ENCODE measurements at places on chromosomes 12 and 14.

DNA sequence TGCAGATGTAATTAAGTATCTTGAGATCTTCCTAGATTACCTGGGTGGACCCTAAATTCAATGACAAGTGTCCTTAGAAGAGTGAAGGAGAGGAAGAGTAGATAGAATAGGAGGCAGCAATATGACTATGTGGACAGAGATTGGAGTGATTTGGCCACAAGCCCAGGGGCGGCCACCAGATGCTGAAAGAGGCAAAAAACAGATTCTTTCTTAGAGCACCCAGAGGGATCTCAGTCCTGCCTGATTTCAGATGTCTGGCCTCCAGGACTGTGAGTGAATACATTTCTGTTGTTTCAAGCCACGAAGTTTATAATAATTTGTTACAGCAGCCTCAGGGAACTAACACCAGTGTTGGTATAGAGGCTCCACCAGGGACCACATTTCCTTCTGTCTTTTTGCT, 67.3 kb downstream of the DACT1 start:
- no peak for DNase-seq

GRCh38 chr14:49770212-49770817, 2.4 kb downstream of the KLHDC2 start:
- DNase-seq: no peak

- no peak for DNase-seq
These were observed at the start of gene PRB3 for GRCh38 chr12:11269607-11270006. TSS of gene PRB3 (minus strand) at chr12:11269707. CDS start at chr12:11269669, 38 bp downstream.

- DNase-seq: no peak
These were observed 153.3 kb downstream of the NTF3 start for GRCh38 chr12:5585178-5585577.

GRCh38 chr12:62146318-62146717, 113.9 kb upstream of the USP15 start:
- DNase-seq: no peak

- no peak for DNase-seq
These were observed 488.8 kb upstream of the CCDC196 start for GRCh38 chr14:65997347-65997746.

- no peak for DNase-seq
These were observed 45.6 kb downstream of the AACS start for GRCh38 chr12:125110641-125111360.

- DNase-seq: peak; percentile 70
These were observed 101.9 kb downstream of the RIN3 start for GRCh38 chr14:92615451-92615850.

DNA sequence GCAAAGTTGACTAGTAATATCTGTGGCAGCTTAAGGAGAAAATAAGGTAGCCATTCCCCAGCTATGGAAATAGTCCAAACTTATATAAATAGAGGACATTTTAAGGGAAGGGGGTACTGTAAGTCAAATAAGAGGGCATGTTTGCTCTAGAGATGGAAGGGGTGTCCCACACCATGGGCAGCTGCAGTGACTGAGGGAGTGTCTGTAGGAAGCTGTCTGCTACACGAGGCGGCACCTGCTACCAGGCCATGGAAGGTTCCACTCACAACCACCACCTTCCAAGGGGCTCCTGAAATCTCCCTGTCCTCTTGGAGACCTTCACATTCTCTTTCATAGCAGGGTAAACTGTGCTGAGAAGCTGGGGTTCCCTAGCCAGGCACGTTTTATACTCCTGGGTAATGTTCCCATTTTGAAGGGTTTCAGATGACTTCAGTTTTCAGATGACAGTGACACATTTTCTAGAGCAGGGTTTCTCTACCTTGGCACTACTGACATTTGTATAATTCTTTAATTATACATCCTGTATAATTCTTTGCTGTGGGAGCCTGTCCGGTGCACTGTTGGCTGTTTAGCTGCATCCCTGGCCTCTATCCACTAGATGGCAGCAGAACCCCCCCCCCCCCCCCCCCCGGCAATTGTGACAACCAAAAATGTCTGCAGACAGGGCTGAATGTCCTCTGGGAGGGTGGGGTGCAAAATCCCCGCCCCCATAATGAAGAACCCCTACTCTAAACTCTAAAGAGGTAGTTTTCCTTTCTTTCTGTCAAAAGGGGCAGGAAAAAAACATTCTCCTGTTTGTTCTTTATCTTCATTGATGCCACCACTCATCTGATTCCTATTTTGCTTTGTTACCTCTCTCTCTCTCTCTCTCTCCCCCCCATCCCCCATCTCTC, 11.6 kb upstream of the SMCO2 start:
- no peak for DNase-seq

DNA sequence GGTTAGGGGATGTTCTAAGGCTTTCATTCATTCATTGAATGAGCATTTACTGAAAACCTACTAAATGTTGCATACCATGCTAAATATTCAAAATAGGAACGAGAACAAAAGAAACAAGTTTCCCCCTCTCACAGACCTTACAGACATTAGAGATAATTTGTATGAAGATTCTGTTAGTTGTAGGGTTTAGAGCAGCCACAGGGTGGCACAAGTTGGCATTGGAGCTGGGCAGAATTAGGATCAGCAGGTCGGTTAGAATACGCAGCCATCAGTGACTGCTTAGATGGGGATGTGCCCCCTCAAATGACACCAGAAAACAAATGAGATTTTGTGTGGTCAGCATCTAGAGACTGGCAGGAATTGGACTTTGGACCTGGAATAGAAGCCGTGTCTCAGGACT, 166.3 kb upstream of the DAAM1 start:
- DNase-seq: no peak

GRCh38 chr14:43418324-43418723, 1088.8 kb downstream of the FSCB start:
- DNase-seq: no peak

DNA sequence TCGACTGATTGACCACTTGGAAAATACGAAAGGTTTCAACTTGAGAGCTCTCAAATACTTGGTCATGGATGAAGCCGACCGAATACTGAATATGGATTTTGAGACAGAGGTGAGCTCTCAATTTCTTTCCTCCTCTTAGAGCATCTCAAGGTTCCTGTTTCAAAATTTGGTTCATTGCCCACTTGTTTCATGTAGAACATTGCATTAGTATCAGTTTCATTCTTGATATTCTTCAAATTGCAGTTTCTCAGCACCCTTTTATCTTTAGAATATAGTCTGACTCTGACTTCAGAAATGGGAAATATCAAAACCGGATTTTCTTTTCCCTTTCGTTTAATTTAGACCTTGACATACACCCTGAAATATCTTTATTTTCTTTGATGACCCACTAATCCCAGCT, 8.8 kb downstream of the DDX47 start:
- no peak for DNase-seq

DNA sequence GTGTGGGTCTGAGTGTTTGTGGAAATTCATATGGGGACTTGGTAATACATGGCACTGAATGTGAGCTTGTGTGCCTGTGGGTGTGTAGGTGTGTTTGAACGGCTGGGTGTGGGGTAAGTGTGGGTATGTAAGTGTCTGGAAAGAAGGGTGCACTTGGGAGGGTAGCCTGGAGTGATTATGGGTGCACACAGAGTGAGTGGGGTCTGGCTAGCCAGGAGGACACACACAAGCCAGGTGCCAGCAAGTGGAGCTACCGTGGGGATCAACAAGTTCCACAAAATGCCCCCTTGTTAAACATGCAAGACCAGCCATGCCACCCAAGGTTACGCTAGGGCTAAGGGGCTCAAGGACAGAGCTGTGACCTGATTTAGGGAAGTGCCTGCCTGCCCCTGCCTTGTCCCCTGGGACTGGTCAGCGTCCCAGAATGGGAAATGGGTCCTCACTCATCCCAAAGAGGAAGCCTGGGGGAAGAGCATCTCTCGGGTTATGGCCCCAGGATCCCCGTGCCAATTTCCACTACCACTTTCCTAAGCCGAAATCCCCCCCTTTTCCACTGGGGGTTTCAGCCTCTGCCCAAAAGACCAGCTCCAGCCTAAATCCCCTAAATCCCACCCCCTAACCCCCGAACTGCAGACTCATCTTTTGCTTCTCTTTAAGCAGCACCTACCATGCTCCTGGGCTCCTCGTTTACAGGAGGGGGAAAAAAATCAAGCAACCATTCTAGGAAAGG, 118.6 kb downstream of the DICER1 start:
- DNase-seq: no peak

- no peak for DNase-seq
These were observed 162.7 kb upstream of the OTX2 start for GRCh38 chr14:56972948-56973347.

- DNase-seq: no peak
These were observed 30.9 kb downstream of the LRTM2 start for GRCh38 chr12:1851151-1851701.

DNA sequence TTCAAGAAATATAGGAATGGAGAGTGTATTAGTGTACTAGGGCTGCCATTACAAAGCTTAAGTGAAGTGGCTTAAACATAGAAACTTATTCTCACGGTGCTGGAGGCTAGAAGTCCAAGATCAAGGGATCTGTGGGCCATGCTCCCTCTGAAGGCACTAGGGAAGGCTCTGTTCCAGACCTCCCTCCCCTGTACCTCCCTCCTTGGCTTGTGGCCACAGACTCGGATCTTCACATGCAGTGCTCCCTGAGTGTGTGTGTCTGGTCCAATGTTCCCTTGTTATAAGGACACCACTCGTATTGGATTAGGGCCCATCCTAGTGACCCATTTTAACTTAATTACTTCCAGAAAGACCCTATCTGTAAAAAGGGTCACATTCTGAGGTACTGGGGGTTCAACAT, 225.6 kb downstream of the VRK1 start:
- DNase-seq: no peak

- no peak for DNase-seq
These were observed 263 bp upstream of the IFT81 start for GRCh38 chr12:110123919-110124268.

GRCh38 chr12:26128168-26128567, 3.3 kb upstream of the BHLHE41 start:
- no peak for DNase-seq

- no peak for DNase-seq
These were observed at the start of gene PTPRO for GRCh38 chr12:15322164-15323061. TSS of gene PTPRO (plus strand) at chr12:15322508.

- no peak for DNase-seq
These were observed 397.4 kb downstream of the RAD51B start for GRCh38 chr14:68216957-68217356.

DNA sequence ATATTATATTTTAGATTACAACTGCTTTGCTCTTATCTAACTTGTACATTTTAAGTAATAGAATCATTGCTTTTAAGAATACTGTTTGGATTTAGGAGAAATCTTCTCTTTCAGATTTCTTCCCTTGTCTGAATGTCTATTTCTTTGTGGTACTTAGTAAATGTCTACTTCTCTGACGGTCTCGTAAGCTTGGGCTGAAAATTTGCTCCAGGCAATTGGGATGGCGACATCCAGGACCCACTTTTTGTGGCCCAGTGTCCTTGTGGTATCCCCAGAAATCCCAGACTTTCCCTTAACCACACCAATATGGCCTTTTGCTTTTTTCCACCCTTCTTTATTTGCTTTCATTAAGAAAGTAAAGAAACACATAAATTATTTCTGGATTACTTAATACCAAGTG, 24.0 kb upstream of the CCER1 start:
- no peak for DNase-seq

DNA sequence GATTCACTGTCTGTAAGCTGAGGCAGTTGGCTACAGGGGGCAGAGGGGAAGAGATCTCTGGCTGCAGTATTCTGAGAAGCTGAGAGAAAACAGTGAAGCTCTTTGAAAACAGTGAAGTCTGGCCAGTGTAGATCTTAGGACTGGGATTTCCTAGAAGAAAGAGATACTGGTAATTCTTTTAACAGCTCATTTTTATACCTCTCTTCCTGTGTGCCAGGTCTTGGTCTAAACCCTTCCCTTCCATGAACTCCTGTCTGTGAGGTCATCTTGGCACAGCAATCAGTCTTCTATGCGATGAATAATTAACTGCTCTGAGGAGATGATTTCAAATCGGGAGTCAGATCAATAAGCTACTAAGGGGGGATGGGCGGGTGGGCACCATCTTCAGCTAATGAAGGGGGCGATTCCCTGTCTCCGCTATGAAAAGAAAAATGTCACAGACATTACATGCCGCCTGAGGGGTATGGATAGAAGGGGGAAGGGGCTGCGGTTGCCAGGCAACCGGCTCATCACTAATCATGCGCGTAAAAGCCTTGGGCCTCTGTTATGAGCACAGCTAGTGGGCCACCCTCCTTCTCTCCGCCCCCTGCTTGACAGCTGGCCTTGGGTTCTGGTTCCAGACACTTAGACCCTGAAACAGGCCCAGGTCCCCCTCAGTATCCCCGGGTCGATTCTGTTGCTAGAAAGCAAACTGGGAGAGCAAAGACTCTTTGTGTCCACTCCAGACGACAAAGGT, 75.3 kb upstream of the CEP83 start:
- DNase-seq: no peak

DNA sequence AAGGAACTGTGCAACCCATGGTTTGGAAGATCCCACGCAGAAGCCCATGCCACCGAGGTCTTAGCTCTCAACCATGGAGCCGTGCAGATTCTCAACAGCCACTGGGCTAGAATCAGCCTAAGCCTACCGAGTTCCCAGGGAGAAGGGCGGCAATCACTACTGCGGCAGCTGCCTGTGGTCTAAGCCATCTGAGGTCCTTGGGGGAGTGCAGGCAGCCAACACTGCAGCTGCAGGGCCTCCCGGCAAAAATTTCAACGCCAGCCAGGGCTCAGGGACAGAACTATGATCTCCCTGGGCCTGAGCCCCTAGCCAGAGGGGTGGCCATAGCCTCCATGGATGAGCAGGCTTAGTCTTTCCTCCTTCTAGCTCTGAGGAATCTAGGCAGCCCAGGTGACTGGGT, 156.8 kb upstream of the CLEC14A start:
- DNase-seq: no peak

DNA sequence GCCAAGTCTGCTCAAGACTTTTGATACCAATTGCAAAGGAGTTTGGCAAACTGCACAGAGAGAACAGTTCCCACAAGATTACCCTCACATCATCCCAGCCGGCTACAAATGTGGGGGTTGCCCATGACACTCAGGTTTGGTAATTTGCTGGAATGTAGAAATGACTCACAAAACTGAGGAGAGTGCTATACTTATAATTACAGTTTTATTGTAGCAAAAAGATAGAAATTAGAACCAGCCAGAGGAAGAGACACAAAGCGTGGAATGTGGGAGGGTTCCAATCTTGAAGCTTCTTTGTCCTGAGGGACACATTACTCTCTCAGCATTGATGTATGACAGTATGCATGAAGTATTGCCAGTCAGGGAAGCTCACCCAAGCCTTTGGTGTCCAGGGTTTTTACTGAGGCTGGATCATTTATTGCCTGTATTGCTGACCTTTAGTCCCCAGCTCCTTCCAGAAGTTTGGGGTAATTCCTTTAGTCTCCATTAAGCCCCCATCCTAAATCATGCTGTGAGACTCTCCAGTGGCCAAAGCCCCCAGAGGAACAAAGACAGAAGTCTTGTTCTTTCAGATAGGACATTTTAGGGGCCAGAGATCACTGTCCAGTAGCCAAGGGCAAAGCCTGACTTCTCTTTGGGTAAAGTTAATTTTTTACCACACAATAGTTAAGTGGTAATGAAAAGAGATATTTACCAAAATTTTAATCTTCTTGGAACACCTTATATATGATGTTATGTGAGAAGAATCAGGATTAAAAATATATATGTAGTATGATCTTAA, 9.9 kb downstream of the TBK1 start:
- DNase-seq: no peak
